Lung (tissue), 17 donors: ENCODE measurements at places on chromosomes 1 and 21. TPM values are rescaled to one million over a fixed set of nuclear protein-coding genes. Genes with fewer than 3 reads are reported as not detected.

DNA sequence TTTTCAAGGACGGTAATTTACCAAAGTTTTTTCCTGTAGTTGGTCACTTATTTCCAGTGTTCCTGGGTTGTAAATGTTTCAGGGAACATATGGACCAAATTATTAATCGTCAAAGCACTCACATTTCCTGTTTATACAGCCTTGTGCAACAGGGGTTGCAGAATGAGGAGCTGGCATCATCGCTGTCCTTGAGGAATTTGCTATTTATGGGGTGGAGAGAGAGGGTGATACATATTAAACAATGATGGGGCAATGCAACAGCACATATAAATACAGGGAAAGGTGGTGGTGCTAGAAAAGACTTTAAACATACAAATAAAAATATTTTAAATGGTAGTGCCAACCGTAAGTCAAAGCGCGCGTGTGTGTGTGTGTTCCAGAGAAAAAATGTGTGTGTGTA lies 369.8 kb downstream of the NPHP4 start:
- no peak overlapping the region for H3K4me3 ChIP-seq
- H3K27me3 ChIP-seq, result peaks cover 2% of the 10 kb centered on the region
- H3K36me3 ChIP-seq, result no peaks in the 10 kb centered on the region
- no peaks in the 10 kb centered on the region for H3K4me1 ChIP-seq
- H3K27ac ChIP-seq, result no peak overlapping the region
- DNase-seq, result peak; percentile 88

DNA sequence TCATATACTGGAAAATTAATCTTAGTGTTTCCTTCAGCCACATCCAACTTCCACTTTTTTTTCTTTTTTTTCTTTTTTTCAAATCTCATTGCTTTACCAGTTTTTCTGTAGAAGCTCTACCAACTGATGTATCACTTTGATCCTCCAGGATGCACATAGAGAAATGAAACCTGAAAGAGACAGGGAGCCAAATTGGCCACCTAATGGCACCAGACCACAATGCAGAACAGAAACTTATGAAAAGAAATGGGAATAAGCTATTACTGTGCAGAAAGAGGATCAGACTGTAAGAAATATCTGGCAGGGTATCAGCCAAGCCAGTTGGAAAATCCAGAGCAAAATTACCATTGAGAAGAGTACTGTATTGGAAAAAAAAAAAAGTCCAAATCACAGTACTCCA lies 1514.2 kb downstream of the MRPL39 start:
- H3K27ac ChIP-seq, result no peak overlapping the region
- H3K4me1 ChIP-seq, result no peaks in the 10 kb centered on the region
- no peak overlapping the region for H3K4me3 ChIP-seq
- H3K27me3 ChIP-seq, result no peaks in the 10 kb centered on the region
- no peak for DNase-seq
- H3K36me3 ChIP-seq, result no peaks in the 10 kb centered on the region

DNA sequence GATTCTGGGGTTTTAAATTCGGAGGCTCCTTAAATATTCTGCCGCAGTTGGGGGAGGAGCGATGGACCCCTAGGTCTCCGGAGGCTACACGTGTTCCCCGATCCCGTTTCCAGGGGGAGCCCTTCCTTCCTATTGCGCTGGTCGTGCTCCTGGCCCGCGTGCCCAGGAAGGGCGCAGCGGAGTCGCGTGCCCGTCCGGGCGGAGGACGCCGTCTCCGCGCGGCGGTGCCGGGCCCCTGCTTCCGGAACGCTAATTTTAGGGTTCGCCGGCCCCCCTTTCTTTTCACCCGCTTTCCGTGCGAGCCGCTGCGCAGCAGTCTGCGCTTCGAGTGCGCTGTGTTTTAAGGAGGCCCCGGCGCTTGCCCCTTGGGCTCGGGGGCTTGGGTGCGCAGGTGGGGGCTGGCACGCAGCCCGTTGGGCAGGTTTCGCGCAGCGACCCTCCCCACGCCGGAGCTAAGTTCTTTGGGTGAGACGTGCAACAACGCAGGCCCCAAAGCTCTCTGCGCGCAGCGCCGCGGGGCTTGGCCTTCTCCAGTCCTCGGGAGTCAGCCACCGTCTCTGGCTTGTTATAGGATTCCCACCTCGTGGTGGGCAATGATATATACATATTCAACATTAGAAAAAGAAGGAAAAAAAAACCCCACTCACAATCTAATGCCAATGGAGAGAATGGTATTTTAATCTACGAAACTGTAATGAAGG lies 43.5 kb upstream of the DNAJC6 start:
- no peaks in the 10 kb centered on the region for H3K27me3 ChIP-seq
- H3K4me1 ChIP-seq, result no peaks in the 10 kb centered on the region
- H3K27ac ChIP-seq, result no peak overlapping the region
- no peaks in the 10 kb centered on the region for H3K36me3 ChIP-seq

SELL gene
- total RNA-seq, result 15.1 TPM

- no peak overlapping the region for H3K4me3 ChIP-seq
- peak overlapping the region; percentile 91 for H3K27ac ChIP-seq
- no peak for DNase-seq
- H3K27me3 ChIP-seq, result no peaks in the 10 kb centered on the region
- peaks cover 13% of the 10 kb centered on the region for H3K4me1 ChIP-seq
Measured at GRCh38 chr1:59150577-59151386, 146.1 kb upstream of the FGGY start.

DNA sequence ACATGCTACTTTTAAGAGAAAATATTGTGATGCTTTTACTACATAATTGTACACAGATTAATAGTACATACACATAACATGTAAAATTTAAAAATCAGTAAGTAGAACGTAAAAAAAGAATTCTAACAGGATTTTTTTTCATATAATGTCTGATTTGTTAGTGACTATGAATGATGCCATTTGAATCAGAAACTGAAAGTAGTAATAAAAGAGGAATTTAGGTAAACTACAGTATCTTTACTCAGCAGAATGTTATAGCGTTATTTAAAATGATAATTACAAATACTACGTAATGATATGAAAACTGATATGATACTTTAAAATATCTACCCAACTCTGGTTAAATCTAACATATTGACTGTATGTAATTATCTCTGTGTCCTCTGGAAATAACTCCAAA lies 116.1 kb downstream of the DENND1B start:
- H3K36me3 ChIP-seq, result no peaks in the 10 kb centered on the region
- DNase-seq, result no peak
- no peaks in the 10 kb centered on the region for H3K27me3 ChIP-seq
- H3K27ac ChIP-seq, result no peak overlapping the region
- no peak overlapping the region for H3K4me3 ChIP-seq
- peaks cover 7% of the 10 kb centered on the region for H3K4me1 ChIP-seq

DNA sequence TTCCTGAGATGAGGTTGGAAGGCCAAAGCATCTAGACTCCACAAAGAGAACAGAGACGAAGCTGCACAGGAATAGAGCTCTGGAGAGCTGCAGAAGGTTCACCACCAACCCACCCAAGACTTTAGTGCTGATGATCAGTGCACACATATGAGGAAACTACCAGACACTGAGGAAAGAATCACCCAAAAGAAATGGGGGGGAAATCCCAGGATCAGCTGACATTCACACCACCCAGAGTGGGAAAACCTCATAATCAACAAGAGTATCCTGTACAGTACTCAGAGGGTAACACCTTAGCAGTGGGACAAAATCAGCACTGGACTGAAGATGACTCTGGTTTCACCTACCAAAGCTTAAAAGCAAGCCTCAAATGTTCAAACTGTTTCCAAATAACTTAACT lies 36.4 kb downstream of the DENND1B start:
- DNase-seq, result no peak
- peaks cover 5% of the 10 kb centered on the region for H3K4me1 ChIP-seq
- H3K4me3 ChIP-seq, result no peak overlapping the region

AKR1A1 gene
- total RNA-seq, result 92.6 TPM

KIAA1614 gene
- 6.4 TPM for total RNA-seq

CNKSR1 gene
- 29.9 TPM for total RNA-seq

- no peak for DNase-seq
- H3K4me3 ChIP-seq, result no peak overlapping the region
- no peak overlapping the region for H3K27ac ChIP-seq
- no peaks in the 10 kb centered on the region for H3K36me3 ChIP-seq
- H3K27me3 ChIP-seq, result no peaks in the 10 kb centered on the region
Measured at GRCh38 chr1:87263785-87264184, 64.9 kb upstream of the LMO4 start.

- DNase-seq, result no peak
- H3K4me3 ChIP-seq, result no peak overlapping the region
- no peaks in the 10 kb centered on the region for H3K27me3 ChIP-seq
- H3K4me1 ChIP-seq, result no peaks in the 10 kb centered on the region
- no peak overlapping the region for H3K27ac ChIP-seq
Measured at GRCh38 chr21:28669971-28670653, 322.6 kb downstream of the LTN1 start.

GRCh38 chr1:246782120-246782900 lies 58.1 kb downstream of the SCCPDH start:
- H3K4me1 ChIP-seq, result peaks cover 2% of the 10 kb centered on the region
- H3K27ac ChIP-seq, result no peak overlapping the region
- DNase-seq, result peak; percentile 27
- no peaks in the 10 kb centered on the region for H3K27me3 ChIP-seq
- H3K4me3 ChIP-seq, result no peak overlapping the region

GRCh38 chr1:172588296-172589291 lies 55.6 kb downstream of the SUCO start:
- H3K27ac ChIP-seq, result no peak overlapping the region
- H3K36me3 ChIP-seq, result peaks cover 23% of the 10 kb centered on the region
- no peaks in the 10 kb centered on the region for H3K4me1 ChIP-seq
- H3K4me3 ChIP-seq, result no peak overlapping the region
- no peaks in the 10 kb centered on the region for H3K27me3 ChIP-seq
- DNase-seq, result no peak

FAM177B gene
- not detected for total RNA-seq

- H3K36me3 ChIP-seq, result peaks cover 24% of the 10 kb centered on the region
- no peaks in the 10 kb centered on the region for H3K27me3 ChIP-seq
- H3K27ac ChIP-seq, result no peak overlapping the region
- no peak for DNase-seq
- peaks cover 10% of the 10 kb centered on the region for H3K4me1 ChIP-seq
Measured at GRCh38 chr1:43653339-43653738, 3.4 kb downstream of the KDM4A start.

AXDND1 gene
- 0.52 TPM for total RNA-seq

SPRR2G gene
- not detected for total RNA-seq

AADACL3 gene
- not detected for total RNA-seq

GRCh38 chr1:111911776-111912515 lies 77.5 kb downstream of the KCND3 start:
- DNase-seq, result no peak
- no peaks in the 10 kb centered on the region for H3K27me3 ChIP-seq
- H3K36me3 ChIP-seq, result no peaks in the 10 kb centered on the region
- no peaks in the 10 kb centered on the region for H3K4me1 ChIP-seq
- H3K27ac ChIP-seq, result no peak overlapping the region

DNA sequence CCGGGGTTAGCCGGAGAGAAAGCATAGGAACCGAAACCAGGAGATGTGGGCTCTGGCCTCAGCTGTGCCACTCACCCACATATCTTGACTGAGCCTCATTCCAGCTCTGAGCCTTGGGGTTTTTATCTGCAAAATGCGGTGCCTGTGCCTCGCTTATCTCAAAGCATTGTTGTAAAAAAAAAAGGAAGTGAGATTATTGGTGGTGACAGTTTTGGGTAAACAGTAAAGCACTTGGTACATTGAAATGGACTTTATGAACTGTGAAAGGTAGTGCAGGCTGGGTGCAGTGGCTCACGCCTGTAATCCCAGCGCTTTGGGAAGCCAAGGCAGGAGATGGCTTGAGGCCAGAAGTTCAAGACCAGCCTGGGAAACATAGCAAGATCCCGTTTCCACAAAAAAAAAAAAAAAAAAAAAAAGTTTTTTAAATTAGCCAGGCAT lies 3.8 kb downstream of the PTAFR start:
- H3K27ac ChIP-seq, result no peak overlapping the region
- no peaks in the 10 kb centered on the region for H3K27me3 ChIP-seq
- H3K36me3 ChIP-seq, result no peaks in the 10 kb centered on the region
- no peak overlapping the region for H3K4me3 ChIP-seq
- DNase-seq, result peak; percentile 65

DNA sequence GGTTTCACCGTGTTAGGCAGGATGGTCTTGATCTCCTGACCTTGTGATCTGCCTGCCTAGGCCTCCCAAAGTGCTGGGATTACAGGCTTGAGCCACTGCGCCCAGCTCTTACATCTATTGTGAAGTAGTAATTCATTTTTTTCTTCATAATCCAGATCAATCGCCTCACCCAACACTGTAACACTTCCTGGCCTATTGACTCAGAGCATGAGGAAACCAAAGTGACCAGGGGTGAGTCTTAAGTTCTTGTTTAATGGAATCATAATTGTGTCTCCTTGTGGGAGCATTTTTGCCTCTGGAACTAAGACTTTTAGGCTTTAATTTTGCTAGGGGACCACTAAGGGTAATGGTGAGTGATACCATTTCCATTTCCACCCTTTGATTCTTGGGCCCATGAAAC lies 27.4 kb downstream of the TNFSF18 start:
- H3K36me3 ChIP-seq, result no peaks in the 10 kb centered on the region
- no peak overlapping the region for H3K27ac ChIP-seq
- DNase-seq, result no peak
- H3K4me3 ChIP-seq, result no peak overlapping the region
- H3K27me3 ChIP-seq, result no peaks in the 10 kb centered on the region

FNDC7 gene
- 0.06 TPM for total RNA-seq

CFH gene
- 80.7 TPM for total RNA-seq

DNA sequence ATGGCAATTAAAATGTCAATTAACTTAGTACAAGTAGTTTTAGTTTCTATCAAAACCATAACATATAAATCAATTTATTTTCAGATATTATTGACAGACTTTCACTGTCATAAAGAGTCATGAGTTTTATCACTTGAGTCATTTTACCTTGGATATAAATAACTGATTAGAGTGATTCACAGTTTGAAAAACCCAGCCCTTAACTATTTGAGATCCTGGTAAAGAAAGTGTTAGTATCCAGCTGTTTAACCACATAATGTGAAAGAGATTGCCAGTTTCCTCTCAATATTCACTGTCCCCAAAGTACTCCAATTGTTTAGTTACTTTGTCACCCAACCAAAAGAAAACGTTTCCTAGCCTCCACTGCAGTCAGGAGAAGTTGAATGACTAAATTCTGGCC lies 91.3 kb downstream of the UCHL5 start:
- H3K4me1 ChIP-seq, result no peaks in the 10 kb centered on the region
- DNase-seq, result no peak
- H3K36me3 ChIP-seq, result no peaks in the 10 kb centered on the region
- no peaks in the 10 kb centered on the region for H3K27me3 ChIP-seq

SV2A gene
- 2.4 TPM for total RNA-seq

- no peaks in the 10 kb centered on the region for H3K36me3 ChIP-seq
- H3K4me1 ChIP-seq, result peaks cover 6% of the 10 kb centered on the region
- H3K27ac ChIP-seq, result no peak overlapping the region
- no peak for DNase-seq
- no peaks in the 10 kb centered on the region for H3K27me3 ChIP-seq
Measured at GRCh38 chr1:162218975-162219374, 149.5 kb downstream of the NOS1AP start.
